ENCODE measurements at places on chromosomes 3 and 15. TPM values are rescaled to one million over a fixed set of nuclear protein-coding genes. Genes with fewer than 3 reads are reported as not detected.

Gene RTP4
- not detected for total RNA-seq

Gene CSPG5
- total RNA-seq, result 0.08 TPM

Gene PCBP4
- total RNA-seq, result 57.0 TPM

Gene CFAP100
- not detected for total RNA-seq

Gene DUOXA2
- not detected for total RNA-seq

Gene AGTR1
- total RNA-seq, result not detected

Gene RNU5B-1
- not detected for total RNA-seq

Gene CDC25A
- total RNA-seq, result 25.5 TPM

Gene C3orf33
- total RNA-seq, result 1.4 TPM

Gene GPR15
- total RNA-seq, result not detected

Gene SLC28A1
- total RNA-seq, result not detected

Gene GABRG3
- total RNA-seq, result not detected

Gene CHRNA5
- total RNA-seq, result 3.8 TPM

Gene STARD5
- 18.7 TPM for total RNA-seq

Gene GAP43
- not detected for total RNA-seq

Gene CD200R1
- total RNA-seq, result not detected

Gene GP9
- total RNA-seq, result not detected
